ENCODE measurements at places on chromosomes 16 and 17.

DNA sequence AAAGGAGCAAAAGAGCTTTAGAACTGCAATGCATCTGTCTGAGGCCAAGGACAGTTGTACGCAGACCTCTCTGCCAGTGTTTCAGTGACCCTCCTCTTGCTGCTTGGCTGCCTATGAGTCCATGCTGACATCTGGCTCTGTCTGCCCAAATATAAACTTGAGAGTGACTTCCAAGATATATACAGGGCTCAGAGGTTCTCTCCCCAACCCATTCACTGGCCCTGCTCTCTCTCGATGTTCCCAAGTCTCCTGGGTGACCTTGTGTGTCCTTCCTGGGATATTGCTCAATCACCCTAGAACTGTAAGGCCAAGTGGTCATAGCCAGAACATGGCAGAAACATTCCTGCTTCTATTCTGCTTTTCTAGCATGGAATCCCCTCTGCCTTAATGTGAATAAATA, 716.3 kb downstream of the WWOX start:
- no peak for DNase-seq

DNA sequence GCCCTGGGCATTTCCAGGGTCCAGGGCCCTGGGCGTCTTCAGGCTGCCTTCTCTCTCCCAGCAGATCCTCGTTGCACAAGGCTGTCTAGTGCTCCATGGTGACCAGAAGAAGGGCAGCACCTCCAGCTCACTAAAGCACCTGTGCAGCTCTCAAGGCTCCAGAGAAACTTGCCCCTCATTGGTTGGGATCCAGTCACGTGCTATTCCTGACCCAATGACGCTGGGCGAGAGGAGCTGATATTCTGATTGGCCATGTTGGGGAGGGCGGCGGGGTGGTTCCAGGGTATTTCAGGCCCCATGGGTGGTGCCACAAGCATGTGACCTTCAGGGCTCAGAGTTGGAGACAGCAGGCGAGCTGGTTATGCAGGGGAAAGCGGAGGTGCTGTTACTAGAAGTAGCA, 309.1 kb downstream of the TOX3 start:
- DNase-seq = no peak

DNA sequence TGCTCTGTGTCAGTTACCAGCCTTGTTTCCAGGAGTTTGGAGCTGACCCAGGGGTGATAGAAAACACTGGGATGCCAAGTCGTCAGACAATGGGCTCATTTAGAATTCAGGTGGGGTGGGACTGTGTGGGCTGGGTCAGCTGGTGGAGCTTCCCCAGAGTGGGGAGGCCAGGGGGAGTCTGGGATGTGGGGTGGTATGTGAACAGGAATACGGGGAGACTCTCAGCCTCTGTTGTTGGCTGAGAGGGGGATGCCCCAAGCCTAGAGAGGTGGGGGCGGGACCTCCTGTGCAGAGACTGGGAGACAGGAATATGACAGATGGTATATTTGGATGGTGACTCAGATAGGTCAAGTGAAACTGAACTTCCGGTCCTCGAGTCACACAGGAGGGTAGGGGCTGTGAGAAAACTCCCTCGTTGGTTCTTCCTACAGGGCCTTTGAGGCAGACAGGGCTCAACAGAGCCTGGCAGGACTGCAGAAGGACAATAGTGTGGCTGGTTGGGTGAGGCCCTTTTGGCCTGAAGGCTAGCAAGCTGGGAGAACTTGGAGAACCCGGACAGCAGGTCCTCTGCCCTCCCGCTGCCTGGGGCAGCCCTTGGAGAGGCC, 23.7 kb downstream of the CDH1 start:
- peak; percentile 50 for DNase-seq

DNA sequence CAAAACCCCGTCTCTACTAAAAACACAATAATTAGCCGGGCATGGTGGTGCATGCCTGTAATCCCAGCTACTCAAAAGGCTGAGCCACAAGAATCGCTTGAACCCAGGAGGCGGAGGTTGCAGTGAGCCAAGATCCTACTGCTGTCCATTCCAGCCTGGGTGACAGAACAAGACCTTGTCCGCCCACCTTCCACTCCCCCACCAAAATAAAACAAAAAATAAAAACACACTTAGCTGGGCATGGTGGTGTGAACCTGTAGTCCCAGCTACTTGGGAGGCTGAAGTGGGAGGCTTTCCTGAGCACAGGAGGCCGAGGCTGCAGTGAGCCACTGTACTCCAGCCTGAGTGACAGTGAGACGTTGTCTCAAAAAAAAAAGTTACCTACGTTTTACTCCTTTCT, 3.2 kb downstream of the PPM1E start:
- DNase-seq = no peak

GRCh38 chr16:31455601-31456314, 3.5 kb upstream of the ARMC5 start:
- DNase-seq = no peak

DNA sequence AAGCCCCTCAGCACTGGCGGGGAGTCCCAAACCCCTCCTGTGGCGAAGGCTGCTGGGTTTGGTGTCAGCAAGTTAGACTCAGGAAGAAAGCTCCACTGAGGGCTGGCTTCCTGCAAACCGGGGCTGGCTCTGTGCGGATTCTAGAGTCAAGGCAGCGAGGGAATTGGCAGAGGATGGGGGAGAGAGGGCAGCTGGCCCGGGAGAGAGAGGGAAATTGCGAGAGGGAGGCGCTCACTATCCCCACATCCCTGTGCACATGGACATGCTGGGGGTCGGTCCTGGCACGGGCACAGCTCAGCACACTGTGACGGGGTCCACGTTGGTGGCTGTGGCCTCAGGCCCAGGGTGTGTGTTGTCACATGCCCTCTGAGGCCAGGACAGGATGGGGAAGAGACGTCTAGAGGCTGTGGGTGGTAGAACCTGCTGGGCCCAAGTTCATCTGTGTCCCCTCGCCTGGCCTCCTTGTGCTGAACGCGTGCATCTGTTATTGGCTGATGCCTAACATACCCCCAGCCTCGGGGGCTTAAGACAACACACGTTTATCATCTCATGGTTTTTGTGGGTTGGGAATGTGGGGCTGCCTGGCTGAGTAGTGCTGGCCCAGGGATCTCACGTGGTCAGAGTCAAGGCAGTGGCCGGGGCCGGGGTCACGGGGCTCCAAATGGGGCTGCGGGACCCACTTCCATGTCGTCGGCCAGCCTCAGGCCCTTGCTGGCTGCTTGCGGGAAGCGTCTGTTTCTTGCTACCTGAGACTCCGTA, 16.7 kb upstream of the JPH3 start:
- DNase-seq = no peak

DNA sequence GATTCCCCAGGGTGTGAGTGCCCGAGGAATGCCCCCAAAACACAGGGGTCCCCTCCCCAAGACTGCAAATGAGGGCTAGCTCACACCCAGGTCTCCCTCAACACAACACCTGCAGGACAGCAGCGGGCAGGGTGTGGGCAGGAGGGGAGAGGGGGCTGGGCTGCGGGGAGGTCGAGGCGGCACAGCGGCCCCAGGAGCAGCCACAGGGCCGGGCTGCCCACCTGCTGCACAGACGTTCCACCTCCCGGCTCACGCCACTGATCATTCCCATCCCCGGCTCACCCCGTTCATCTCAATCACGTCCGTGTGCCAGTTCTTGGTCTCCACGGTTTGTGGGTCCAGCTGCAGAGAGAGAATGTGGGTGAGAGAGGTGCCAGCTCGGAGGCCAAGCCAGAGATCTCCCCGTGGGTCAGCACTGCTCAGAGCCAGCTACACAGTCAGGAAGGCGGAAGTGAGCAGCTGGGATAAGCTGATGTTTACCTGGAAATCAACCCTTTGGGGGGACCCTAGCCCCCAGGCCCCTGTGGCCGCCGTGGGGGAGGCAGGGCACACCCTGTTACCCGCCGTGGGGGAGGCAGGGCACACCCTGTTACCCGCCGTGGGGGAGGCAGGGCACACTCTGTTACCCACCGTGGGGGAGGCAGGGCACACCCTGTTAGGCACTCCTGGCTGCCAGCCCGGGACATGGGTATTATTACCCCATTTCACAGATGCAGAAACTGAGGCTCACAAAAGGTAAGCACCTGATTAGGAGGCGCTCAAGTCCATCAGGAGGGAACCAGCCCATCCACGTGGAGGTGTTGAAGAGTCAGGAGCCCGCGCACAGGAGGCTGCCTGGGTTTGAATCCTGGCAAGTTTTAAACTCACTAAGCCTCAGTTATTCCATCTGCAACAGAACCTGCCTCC, 16.1 kb downstream of the TIMM22 start:
- DNase-seq = no peak

DNA sequence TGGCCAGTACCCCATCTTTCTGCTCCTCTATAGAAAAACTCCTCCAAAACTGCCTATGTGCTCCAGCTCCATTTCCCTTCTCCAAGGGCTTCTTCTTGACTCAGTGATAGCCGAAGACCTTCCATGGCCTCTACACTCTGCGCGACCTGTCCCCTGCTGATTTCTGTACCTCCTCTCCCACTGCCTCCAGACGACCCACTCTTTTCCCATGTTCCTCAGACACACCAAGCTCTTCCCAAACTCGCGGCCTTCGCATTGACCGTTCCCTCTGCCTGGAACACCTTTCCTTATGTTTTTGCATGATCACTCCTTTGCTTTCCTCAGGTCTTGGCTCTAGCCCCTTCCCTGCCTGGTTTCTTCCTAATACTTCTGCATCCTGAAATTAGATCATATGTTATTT, 255.6 kb upstream of the SDK2 start:
- no peak for DNase-seq

- DNase-seq = peak; percentile 22
These were observed 503 bp downstream of the DHX58 start for GRCh38 chr17:42111871-42112551.

GRCh38 chr16:80046848-80047247, 446.3 kb upstream of the MAF start:
- DNase-seq = no peak

DNA sequence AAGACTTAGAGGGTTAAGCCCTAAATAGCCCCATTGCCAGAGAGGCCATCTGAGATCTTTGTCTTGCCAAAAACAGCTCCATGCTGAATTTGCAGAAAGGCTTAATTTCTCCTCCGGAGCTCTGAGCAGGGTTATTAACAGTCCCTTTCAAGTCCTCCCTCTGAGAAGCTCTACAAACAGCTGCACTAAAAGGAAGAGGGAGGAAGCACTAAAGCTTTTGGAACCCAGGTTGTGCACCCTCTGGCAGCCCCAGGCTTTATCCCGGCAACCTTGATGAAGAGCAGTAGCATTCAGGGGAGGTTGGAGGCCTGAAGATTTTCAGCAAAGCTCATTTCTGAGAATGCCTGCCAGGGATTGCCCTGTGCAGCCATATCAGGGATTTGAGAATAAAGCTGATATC, 554.7 kb downstream of the RBFOX1 start:
- DNase-seq = no peak

DNA sequence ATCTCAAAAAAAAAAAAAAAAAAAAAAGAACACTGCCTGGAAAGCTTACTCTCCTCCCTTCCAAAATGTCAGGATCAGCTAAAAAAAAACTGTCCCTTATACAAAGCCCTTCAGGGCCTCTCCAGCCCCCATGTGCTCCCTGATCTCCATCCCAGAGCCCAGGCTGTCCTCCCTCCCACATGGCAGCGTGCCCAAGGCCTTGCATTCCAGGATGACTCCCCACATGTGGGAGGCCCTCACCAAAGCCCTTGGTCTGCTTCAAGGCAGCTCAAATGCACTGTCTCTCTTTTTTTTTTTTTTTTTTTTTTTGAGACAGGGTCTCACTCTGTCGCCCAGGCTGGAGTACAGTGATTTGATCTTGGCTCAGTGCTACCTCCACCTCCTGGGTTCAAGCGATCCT, 2.3 kb downstream of the FDXR start:
- no peak for DNase-seq

GRCh38 chr17:48440669-48441068, 10.7 kb upstream of the SKAP1 start:
- DNase-seq = no peak

DNA sequence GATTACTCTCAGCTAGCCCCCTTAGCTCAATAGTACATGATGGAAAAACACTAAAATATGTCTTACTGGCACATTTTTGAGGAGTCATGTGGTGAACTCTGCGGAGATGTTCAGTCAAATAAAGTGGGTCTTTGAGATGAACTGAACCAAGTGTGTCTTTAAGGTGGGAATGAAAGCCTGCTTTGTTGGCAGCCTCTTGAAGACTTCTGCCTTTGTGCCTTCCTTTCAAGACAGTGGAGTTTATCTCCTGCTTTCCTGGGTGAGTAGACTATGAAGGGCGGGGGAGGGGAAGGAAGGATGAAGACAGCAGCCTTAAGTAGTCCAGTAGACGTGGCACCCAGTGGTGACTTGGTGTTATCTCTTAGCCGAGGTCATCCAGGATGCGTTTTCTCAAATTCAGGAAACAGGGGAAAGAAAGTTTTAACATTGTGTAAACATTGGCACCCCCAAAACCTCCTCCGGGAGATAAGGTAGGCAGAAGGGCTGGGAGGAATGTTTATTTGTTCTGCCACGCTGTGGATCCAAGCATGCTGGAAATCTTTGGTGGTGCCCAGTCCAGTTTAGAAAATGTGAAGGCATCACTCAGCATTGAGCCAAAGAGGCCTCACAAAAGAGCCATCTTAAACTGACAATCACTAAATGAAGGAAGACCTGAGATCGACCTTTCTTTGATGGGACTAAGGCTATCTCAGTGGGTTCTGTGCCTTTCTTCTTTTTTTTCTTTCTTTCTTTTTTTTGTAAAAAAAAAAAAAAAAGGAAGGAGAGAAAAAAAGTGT, 220.6 kb downstream of the FTO start:
- no peak for DNase-seq

GRCh38 chr17:4261452-4261851, 2.3 kb downstream of the ANKFY1 start:
- no peak for DNase-seq

DNA sequence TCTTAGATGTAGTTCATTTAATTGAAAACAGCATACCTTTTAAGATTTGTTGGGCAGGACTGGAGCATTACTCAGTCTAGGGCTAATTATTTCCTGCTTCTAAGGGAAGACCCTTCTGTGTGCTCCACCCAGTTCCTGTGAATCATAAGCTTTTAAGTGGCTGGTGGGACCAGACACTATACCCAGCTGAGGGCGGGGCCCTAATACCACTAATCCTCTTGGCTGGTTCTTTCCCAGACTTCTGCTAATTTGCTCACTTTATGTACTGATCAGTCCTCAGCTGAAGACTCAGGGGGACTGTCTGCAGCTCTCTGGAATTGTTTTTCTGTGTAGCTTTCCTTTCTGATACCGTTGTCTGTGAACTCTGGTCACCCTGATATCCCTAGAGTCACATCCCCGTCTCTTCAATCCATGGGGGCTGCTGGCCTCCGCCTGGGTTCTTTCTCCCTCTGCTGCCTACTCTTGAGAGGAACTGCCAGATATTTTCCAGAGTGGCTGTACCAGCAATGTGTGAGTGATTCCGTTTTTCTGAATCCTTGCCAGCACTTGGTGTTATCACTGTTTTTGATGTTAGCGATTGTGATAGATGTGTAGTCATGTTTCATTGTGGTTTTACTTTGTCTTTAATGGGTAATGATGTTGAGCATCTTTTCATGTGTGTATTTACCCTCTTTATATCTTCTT, 35.1 kb downstream of the MFSD11 start:
- DNase-seq = peak; percentile 55

DNA sequence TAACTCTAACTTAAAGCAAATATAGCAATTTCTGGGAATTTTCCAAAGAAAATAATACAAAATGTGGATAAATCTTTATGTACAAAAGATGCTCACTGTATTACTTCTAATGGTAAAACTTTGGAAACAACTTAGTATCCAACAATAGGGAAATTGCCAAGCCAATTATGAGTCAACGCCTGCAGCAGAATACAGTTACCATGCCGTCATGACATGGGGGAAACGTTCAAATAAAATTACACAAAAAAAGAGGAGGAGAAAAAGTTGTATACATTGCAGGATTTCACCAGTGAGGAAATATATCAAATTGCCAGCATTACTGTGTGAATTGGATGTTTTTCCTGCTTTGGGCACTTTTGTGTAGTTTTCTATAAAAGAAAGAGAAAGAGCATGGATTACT, 469.6 kb downstream of the SOX9 start:
- no peak for DNase-seq

GRCh38 chr17:52451294-52451861, 292.9 kb upstream of the CA10 start:
- no peak for DNase-seq
